ENCODE measurements at places on chromosomes 11 and 22.

GRCh38 chr11:122923302-122923701 is 40.7 kb downstream of the JHY start:
- DNase-seq, result no peak

- DNase-seq, result no peak
Measured at GRCh38 chr11:57792870-57793269, 31.3 kb downstream of the CTNND1 start.

- DNase-seq, result peak; percentile 94
Measured at GRCh38 chr22:35430897-35431322, 31.0 kb downstream of the MCM5 start.

DNA sequence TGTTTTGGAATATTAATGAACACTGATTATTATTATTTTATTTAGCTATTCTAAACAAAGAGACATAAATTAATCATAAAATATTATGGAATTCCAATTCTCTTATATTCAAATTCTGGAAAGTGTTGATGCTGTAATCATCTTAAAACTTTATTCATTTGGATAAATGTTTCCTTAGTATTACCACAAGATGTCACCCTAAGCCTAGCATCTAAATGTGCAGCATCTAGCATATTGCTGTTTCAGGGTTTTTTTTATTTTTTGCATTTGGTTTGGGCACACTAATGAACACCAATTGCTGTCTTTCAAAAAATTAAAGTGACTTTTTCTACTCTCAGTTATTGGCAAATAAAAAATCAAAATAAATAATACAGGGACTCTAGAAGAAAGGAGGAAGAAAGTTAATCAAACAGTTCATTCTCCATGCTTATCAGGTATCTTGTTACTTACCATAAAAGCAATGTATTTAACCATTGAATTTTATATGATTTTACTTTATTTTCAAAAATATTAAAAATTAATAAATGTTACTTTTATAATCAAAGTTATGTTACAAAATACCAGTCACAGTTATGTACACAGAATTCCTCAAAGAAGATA is 31.8 kb downstream of the DLG2 start:
- DNase-seq, result peak; percentile 55

DNA sequence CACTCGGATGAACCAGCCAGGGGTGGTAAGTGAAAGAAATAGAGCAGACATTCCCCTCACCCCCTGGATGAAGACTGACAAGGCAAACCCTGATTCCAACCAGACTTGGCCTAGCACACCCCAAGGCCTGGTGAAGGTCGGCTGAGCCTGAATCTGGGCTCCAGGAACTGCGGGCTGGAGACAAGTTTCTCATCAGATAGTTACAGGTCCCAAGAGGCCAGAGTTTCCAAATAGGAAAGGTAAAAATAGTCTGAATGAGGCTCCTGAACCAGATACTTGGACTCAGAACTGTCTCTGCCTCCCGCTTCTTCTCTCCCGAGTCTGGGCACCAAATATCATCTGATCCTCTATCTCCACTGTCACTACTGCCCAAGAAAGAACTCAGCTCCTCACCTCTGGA is 7.8 kb downstream of the ZMAT5 start:
- DNase-seq, result no peak

GRCh38 chr11:47241841-47242301 is 6.7 kb downstream of the ACP2 start:
- DNase-seq, result peak; percentile 28

DNA sequence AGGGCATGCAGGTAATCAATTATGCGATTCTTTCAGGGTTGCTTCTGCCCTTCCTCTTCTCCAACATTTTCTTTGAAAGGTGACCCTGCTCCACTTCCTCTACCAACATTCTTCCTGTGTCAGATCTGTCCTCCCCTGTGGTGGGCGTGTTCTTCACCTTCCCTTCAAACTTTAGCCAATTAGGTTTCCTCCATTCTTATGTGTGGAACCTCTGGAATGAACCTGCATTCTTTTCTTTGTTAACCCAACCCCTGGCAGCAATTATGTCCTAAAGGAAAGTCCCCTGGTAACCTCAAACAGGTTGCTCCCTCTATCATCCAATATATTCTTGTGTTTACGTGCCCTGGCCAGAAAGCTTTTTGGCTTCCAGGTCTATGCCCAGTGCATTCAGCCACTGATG is 22.4 kb downstream of the KIRREL3 start:
- DNase-seq, result no peak

DNA sequence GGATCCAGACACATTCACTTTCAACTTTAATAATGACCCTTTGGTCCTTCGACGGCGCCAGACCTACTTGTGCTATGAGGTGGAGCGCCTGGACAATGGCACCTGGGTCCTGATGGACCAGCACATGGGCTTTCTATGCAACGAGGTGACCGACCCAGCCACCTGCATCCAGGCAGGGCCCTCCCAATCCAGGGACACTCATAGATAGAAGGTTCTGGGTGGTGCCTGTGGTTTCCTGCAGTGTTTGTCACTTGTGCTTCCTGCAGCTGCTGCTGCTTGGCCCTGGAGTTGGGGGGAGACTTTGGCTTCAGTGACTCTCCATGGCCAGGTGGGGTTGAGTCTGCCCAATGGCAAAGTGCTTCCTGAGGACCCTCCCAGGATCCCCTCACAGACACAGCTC is 7.3 kb downstream of the APOBEC3B start:
- peak; percentile 51 for DNase-seq
